Astrocyte of the spinal cord (primary cell): ENCODE measurements at places on chromosomes 1 and 21.

- no peak for DNase-seq
Observed at GRCh38 chr1:212213784-212214183, 71.4 kb upstream of the PPP2R5A start.

- DNase-seq = peak; percentile 77
Observed at GRCh38 chr1:23403038-23403336, 21.6 kb downstream of the TCEA3 start.

DNA sequence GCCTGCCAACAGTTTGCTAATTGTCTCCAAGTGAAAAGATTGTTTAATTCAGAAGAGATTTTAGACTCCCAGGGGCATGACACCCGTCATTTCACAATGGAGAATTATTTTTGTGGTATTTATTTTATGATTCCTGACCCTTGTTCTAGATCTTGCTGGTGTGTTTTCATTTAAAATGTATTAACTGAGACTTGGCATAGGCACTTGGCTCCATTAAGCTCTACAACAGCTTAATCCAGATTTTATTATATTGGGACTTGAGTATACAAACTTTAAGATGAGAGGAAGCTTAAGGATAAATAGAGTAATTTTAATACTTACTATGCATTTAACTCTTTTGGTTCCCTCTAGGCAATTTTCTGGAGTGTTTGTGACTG is 101.3 kb upstream of the KCNE2 start:
- no peak for DNase-seq

DNA sequence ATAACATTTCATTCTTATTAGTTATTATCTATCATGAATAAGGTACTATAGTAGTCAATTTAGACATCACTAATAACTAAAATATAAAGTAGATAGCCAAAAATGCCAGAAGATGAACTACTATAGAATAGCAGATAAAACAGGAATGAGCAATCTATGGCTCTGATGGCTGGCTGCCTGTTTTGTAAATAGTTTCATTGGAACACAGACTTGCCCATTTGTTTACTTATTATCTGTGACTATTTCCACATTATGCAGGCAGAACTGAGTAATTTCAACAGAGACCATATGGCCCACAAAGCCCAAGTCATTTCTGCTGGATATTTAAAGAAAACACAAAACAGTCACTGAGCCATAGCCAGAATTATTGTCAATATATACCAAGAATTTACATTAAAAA is 222.1 kb downstream of the COL24A1 start:
- DNase-seq = no peak

DNA sequence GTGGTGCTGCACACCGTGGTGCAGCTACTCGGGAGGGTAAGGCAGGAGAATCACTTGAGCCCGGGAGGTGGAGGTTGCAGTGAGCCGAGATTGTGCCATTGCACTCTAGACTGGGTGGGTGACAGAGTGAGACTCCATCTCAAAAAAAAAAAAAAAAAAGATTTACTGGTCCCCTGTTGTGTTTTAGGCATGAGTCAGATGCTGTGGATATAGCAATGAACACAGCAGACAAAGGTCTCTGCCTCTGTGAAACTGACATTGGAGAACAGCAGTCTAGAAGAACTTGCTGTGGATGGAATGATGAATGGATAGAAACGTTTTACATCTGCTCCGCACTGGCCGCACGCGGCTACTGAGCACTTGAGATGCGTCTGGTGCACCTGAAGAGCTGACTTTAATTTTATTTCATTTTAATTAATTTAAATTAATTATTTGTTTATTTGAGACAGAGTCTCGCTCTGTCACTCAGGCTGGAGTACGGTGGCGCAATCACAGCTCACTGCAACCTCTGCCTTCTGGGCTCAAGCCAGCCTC is 24.5 kb upstream of the EPHA2 start:
- peak; percentile 76 for DNase-seq

DNA sequence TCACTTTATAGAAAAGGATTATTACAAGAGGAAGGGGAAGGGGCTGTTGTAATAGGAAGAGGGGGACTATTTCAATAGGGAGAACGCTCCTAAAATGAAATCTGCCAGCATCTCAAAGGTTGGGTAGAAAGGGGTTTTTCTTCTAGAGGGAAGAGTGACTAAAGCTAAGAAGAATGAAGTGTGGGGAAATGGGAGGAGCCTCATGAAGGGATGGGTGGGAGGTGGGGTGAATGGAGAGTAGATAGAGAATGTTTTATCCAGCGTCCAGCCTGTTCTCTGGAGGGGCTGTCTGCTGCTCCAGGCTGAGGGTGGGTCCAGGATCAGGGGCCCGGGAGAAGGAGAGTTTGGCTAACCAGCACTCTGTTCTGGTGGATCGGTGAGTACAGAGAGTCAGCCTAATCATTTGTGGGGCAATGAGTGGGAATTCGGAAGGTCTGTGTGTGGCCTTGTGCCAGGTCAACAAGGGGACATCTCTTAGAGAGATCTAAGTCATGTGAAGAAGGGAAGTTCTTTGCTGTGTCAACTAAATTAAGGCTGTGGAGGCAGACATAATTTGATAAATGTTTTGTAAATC is 25.2 kb downstream of the VN1R5 start:
- no peak for DNase-seq
